ENCODE measurements at places on chromosomes 7 and 10.

DNA sequence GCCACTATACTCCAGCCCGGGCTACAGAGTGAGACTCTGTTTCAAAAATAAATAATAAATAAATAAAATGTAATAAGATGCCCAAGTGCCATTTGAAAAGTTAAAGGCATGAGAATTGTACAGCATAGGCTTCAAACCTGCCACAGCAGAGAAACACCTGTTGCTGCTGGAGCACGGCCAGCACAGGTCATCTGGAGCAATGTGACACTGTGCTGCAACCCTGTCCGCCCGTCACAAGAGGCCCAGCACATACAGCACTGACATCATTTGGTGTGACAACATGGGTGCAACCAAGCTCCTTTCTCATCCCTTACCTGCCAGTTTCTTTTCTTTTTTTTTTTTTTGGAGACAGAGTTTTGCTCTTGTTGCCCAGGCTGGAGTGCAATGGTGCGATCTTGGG lies 1.3 kb downstream of the RFC2 start:
- no peak for DNase-seq

- no peak for DNase-seq
Observed at GRCh38 chr7:80312139-80312661, 177.6 kb downstream of the GNAI1 start.

DNA sequence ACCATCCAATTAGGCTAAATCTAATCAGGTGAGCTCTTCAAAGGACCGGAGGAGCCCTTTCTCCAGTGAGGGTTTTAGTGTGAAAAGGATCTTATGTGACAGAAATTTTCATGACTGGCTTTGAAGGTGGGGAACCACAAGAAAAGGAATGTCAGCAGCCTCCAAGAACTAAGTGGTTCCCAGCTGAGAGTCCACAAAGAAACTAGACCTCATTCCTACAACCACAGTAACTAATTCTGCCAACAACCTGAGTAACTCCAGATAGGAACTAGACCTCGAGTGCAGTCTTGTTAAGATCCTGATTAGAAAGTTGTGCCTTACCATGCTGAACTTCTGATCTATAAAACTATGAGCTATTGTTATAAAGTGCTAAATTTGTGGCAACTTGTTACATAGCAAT lies 51.3 kb downstream of the PCLO start:
- no peak for DNase-seq

- DNase-seq: no peak
Observed at GRCh38 chr10:125820701-125821100, 2.4 kb downstream of the UROS start.

GRCh38 chr7:47602272-47603004 lies 20.5 kb upstream of the TNS3 start:
- no peak for DNase-seq

- no peak for DNase-seq
Observed at GRCh38 chr10:79059859-79060379, 8.8 kb upstream of the ZMIZ1 start.

DNA sequence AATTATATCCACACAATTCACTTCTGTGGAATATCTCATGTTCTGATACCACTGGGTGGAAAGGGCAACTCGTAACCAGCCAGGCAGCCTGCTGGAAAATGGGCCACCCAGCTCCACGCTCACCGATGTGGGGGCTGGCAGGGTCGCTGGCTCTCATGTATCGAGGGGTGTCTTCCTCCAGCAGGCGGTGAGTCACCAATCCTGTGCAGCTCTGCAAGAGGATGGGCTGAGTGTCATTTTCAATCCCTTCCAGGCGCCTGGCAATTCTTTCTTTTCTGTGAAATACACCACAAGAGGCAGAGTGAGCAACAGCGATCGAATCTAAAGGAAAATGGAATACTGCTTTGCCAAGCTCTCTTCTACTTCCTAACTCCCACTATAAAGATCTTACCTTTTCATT lies 80.1 kb downstream of the SVIL start:
- no peak for DNase-seq

DNA sequence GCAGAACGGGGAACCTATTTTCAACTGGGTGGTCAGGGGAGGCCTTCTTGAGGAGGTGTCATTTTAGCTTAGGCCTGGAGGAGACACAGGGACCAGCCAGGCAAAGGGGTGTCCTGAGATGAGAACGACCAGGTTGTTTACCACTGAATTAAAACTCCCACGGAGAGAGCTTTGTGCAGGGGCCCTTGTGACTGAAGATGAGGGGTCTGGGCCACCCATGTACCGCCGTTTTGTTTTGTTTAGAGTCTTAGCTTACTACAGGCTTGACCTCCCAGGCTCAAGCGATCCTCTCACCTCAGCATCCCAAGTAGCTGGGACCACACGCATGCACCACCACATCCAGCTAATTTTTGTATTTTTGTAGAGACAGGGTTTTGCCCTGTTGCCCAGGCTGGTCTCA lies 80.4 kb downstream of the FAM171A1 start:
- DNase-seq: no peak

GRCh38 chr10:72754275-72755032 lies 62.5 kb downstream of the MCU start:
- no peak for DNase-seq

DNA sequence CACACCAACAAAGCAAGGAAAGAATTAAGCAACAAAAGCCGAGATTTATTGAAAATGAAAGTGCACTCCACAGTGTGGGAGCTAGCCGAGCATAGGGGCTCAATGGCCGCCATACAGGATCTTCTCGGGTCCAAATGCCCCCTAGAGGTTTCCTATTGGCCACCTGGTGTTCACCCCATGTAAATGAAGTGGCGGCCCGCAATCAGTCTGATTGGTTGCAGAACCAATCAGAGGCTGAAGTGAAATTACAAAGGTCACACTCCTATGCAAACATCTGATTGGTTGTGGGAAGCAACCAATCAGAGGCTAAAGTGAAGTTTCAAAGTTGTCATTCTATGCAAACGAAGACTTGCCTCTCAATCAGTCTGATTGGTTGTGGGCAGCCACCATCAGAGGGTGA lies 61.8 kb upstream of the SLC35B4 start:
- no peak for DNase-seq

DNA sequence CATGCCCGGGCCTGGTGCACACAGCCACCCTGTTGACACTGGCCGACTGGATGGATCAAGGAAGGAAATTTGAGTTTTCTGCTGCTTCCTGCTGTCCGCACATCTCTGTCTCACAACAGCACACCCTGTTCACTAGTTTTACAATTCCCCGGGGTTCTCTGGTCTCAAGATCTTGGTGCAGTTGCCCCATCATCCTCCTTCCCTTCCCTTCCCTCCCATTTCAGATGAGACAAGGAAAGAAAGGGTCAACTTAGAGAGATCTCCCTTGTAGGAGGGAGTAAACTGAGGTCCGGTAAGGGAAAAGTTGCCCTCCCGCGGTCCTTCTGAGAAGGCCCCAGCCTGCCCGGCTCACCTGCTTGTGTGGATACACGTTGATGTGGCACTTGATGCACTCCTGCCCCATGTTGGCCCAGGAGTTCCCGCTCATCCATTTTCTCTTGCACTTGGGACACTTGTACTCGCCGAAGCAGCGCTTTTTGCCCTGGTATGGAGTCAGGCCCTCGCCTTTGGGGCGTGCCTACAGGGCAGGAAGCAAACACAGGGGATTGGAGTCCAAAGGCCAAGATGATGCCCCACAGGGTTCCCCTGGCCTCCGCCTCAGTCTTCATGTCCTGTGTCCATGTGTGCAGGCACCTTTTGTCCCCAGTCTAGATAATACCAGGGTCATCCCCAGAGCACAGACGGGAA lies 46.8 kb downstream of the PPIF start:
- no peak for DNase-seq

- no peak for DNase-seq
Observed at GRCh38 chr10:52437205-52437646, 123.1 kb downstream of the DKK1 start.

DNA sequence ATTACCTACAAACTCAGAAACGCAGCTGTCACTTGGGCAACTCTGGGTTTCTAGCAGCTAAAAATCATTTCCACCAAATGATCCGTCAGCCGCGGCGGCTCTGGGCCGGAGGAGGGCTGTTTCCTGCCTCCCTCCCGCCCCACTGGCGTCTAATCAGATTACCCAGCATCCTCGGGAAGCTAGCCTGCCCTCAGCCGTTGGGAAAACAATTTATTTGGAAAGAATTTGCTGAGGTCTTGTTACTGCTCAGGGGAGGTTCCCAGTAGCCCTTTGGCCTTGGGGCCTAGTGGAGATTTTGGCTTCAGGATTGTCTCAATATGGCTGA lies 65.0 kb upstream of the ADGRA1 start:
- DNase-seq: no peak

- no peak for DNase-seq
Observed at GRCh38 chr10:17599089-17599488, 18.1 kb downstream of the HACD1 start.
